ENCODE measurements at places on chromosomes 2 and 18.

- no peak for DNase-seq
These were observed 227.1 kb downstream of the RAB3GAP1 start for GRCh38 chr2:135279209-135279608.

GRCh38 chr18:48752478-48752877 is 198.3 kb downstream of the SMAD7 start:
- DNase-seq, result no peak

DNA sequence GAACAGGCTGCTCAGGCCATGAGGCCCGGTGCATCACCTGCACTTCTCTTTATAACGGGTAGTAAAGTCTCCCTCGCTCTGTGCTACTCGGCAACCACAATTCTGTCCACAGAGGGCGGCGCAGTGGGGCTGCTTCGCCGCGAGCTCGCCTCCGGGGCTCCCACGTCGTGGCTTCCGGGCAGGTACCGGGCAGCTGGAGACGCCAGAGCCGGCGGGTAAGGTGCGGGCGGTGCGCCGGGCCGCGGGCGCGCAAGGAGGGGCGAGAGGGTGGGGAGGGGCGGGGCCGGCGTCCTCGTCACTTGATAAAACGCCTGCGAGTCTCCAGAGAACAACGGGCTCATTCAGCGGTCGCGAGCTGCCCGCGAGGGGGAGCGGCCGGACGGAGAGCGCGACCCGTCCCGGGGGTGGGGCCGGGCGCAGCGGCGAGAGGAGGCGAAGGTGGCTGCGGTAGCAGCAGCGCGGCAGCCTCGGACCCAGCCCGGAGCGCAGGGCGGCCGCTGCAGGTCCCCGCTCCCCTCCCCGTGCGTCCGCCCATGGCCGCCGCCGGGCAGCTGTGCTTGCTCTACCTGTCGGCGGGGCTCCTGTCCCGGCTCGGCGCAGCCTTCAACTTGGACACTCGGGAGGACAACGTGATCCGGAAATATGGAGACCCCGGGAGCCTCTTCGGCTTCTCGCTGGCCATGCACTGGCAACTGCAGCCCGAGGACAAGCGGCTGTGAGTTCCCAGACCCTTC is at the start of gene ITGA6:
TSS of gene ITGA6 (plus strand) at position 331 of the 734 bp plus-strand sequence.
- no peak for DNase-seq

DNA sequence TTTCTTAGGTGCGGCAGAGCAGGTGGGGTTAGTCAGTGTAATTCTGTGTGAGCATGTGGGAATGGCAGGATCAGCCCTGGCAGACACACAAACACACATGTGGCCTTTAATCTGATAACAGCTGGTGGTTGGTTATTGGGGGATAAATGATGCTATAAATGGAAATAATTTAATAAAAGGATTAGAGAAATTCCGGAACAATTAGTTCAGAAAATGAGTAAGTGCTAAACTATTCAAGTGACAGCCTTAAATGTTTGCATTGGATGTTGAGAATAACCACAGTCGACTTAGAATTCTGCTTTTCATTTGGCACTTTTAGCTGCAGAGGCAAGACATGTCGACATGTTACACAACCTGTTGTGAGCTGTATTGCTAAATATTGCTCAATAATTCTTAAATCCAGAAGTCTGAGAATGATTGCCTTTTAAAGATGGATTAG is 7.2 kb downstream of the SMYD1 start:
- no peak for DNase-seq

DNA sequence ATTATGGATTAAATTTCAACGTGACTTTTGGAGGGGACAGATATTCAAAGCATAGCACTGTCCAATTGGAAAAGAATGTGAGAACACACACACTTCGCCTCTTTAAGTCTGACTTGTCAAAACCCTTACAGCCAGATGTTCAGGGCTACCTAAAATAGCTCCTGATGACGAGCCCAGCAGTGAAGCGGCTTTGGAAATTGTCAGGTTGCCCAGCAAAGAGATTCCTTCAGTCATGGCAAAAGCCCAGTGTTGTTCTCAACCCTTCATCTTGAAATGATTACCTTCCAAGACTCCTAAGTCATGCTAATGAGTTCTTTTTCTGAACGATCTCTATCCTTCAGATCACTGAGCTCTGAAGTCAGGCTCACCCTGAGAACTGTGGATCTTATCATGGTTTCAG is 436.6 kb downstream of the LRATD1 start:
- no peak for DNase-seq

DNA sequence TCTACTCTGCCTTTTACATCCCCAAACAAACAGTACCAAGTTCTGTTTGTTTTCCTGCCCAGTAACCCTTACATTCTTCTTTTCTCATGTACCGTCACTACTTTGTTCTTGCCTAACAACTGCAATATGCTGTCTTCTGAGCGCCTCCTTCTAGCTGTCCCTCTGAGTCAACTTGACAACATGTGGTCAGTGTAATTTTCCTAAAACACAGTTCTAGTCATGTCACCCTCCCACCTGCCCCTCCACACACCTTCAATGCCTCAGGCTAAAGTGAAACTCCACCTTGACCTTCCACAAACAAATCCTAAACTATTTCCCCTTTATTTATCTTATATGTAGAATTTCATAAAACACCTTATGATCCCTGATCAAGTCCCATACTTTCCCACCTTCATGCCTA is 124.6 kb upstream of the CD302 start:
- DNase-seq, result no peak

Measured in NCI-H1436 treated with DMSO at 0.1 percent for 48 hours (cell line).